Cerebellum (tissue), 4 donors: ENCODE measurements at places on chromosomes 6 and 20. TPM values are rescaled to one million over a fixed set of nuclear protein-coding genes. Genes with fewer than 3 reads are reported as not detected.

DNA sequence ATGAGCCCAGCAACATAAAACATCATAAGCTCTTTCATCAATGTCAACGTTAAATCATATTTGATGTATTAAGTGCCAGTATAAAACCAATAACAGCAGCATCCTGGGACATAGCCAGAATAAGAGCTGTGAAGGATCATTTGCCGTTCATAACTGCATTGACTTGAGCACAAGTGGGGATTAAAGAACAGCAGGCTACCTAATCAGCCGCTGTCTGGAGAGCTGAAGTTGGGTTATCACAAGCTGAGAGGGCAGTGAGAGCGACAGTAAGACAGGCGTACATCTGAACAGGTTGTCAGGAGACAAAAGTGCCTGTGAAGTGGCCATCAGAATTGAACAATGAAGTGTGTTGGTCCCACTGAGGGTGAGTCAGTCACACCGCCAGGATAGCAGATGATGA is 269.6 kb downstream of the GRIK2 start:
- DNase-seq: no peak

TINAG gene
- total RNA-seq: not detected

GRCh38 chr6:91437315-91437729 is 850.5 kb upstream of the MAP3K7 start:
- DNase-seq: no peak

DNA sequence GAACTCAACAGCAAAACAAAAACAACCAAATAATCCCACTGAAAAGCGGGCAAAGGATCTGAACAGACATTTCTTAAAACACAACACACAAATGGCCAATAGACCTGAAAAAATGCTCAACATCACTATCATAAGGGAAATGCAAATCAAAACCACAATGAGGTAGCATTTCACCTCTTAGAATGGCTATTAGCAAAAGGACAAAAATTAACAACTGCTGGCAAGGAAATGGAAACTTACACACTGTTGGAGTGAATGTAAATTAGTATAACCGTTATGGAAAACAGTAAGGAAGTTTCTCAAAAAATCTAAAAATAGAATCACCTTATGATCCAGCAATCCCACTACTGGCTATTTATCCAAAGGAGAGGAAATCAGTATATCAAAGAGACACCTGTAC is 20.9 kb downstream of the FAM8A1 start:
- DNase-seq: no peak

ENPP4 gene
- total RNA-seq: 30.3 TPM

- no peak for DNase-seq
Observed at GRCh38 chr6:154320181-154320580, 36.4 kb downstream of the IPCEF1 start.

DNA sequence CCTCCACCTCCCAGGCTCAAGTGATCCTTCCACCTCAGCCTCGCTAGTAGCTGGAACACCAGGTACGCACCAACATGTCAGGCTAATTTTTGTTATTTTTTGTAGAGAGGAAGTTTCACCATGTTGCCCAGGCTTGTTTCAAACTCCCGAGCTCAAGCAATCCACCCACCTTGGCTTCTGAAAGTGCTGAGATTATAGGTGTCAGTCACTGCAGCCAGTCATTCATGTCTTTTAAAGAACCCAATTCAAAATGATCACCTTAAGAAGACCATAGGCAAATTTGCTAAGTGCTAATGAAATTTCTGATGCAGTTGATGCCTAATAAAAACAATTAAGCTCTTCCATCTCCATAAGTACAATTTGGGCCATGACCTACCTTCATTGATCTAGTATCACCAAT is 2.6 kb upstream of the VNN2 start:
- DNase-seq: no peak

SAMD5 gene
- 15.5 TPM for total RNA-seq

RBBP8NL gene
- total RNA-seq: not detected

GRCh38 chr6:71452697-71453370 is 164.2 kb downstream of the OGFRL1 start:
- no peak for DNase-seq

GRCh38 chr6:111605100-111605751 is 452 bp downstream of the TRAF3IP2 start:
- peak; percentile 35 for DNase-seq

- no peak for DNase-seq
Observed at GRCh38 chr6:1473166-1473565, 83.8 kb downstream of the FOXF2 start.

PSORS1C2 gene
- total RNA-seq: not detected

PFDN4 gene
- 56.1 TPM for total RNA-seq

GRCh38 chr6:40077736-40078135 is 143.5 kb upstream of the MOCS1 start:
- DNase-seq: no peak

DNA sequence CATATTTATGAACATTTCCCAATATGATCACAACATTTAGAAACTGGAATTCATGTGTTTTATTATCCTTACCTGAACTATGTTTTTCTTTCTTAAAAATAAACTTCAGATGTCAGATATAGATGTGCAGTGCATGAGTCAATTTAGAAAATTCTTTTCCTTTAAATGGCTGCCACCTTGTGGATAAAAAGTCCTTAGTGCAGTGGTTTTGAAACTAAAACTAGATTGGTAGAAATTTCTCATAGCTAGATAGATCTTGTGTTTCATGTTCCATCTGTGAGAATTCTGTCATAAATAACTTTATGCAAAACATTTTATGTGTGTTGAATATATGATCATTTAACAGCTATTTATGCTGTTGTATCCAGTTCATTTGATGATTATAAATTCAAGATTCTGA is 134.9 kb downstream of the KLHL32 start:
- peak; percentile 52 for DNase-seq

GRCh38 chr6:37783025-37783855 is 36.3 kb upstream of the ZFAND3 start:
- DNase-seq: peak; percentile 70
